ENCODE measurements at places on chromosomes 3 and 15. TPM values are rescaled to one million over a fixed set of nuclear protein-coding genes. Genes with fewer than 3 reads are reported as not detected.
A peak's percentile ranks its signal among the peaks of the same experiment; 100 is the strongest.

DNA sequence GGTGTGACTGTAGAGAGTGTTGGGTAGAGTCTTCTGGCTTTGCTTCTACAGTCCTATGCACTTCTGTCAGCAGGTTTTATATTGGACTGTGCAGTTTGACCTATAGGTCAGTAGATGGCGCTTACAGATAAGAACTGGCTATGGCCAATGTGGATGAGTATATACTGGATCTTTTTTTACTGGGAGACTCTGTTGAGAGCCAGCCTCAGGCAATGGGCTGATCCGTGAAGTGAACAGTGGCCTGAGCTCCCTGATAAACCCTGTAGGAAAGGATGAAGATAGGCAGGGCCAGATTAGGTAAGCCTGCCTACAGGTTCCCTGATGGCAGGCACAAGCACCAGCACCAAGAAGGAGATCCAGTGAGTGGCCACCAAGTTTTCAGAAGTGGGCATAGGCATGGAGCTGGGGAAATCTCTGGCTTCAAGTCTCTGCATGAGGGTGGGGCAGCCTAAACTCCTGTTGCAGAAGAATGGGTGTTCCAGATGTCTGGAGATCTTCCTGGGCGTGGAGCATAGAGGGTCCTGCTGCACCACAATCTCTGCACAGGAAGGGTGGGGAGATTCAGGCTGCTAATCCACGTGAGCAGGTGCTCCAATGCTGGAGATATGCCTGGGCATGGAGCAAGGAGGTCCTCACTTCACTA, 326.0 kb upstream of the SGO1 start:
- DNase-seq, result peak; percentile 49

The KIAA1143 gene
- total RNA-seq, result 15.4 TPM

The CHST2 gene
- 3.7 TPM for total RNA-seq

GRCh38 chr3:28847736-28848135, 433.1 kb upstream of the RBMS3 start:
- DNase-seq, result no peak

The STAB1 gene
- total RNA-seq, result 330 TPM

The MUSTN1 gene
- 0.25 TPM for total RNA-seq

DNA sequence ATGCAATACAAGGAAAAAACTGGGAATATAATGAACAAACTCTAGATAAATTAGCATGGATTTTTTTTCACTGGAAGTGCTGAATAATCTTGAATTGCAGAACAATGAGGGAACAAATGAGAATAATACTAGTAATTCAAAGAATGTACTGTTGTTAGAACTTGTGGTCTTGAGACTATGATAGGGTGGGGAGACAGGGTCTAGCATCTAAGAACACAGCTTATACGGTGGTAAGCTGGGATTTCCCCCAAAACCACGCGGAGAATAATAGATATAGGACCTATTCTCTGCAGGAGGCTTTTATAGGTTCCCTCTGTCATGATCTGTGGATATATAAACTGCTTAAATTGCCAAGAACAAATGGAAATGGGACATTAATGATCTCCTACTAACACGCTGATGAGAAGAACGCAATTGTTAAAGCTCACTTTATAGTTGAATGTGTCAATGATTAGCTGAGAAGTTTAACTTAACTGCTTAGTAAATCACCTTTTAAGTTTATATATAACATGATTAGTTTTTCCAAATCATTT, 692.3 kb downstream of the ZPLD1 start:
- no peak for DNase-seq

The PIGZ gene
- total RNA-seq, result 4.6 TPM

DNA sequence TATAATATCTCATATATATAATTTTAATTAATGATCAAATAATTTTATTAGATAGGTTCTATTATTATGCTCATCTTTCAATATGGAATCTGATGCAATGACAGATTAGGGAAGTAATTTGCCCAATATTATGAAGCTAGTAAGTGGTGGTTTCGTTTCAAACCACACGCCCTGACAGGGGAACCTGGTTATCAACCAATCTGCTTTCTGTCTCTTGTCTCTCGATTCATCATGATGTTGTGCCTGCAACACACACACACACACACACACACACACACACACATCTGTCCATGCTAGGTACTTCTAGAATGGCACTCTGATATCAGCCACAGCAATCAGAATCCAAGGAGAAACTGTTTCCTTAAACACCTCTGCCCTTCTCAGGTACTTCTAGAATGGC, 128.4 kb downstream of the ZBBX start:
- no peak for DNase-seq

DNA sequence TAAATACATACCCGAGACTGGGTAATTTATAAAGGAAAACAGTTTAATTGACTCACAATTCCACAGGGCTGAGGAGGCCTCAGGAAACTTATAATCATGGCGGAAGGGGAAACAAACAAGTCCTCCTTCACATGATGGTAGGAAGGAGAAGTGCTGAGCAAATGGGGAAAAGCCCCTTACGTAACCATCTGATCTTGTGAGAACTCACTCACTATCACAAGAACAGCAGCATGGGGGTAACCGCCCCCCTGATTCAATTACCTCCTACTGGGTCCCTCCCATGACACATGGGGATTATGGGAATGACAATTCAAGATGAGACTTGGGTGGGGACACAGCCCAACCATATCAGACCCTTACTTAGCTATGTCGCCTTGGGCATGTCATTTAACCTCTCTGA, 27.7 kb downstream of the SCG3 start:
- DNase-seq, result no peak

The XIRP1 gene
- total RNA-seq, result not detected

DNA sequence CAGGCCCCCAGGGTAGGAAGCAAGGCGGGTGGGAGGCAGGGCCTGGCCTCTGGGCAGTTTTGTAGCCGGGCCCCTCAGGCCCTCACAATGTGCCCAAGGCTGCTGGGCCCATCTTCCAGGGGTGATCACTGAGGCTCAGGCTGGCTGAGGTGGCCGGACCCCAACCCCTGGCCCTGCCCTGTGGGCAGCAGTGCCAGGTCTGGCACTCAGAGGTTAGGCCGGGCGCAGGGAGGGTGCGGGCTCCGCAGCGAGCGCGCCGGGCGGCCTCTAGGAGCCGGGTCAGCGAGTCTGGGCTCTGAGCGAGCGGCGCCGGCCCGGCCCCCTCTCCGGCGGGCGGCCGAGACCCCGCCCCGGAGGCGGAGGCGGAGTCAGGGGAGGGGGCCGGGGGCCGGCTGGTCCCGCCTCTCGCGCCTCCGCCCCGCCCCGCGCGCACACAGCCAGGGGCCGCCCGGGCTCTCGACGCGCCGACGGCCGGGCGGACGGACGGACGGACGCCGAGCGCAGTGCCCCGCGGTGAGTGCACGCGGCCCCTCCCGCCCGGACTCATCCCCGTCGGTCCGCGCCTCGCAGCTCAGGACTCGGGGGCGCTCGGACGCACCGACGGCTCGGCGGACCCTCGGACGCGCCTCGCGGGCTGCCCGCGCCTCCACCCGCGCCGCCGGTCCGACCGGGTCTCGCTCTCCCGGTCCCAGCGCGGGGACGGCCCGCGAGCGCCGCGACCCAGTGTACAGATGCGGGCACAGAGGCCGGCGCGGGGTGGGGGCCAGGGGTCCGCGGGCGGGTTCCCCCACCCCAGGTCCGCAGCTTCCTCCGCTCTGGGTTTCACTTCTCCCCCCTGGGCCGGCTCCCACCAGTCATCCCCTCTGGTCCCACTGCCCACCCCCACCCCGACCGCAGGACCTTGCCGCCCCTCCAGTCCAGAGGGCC, at the start of gene FBLN2:
Gene FBLN2, plus strand, starts transcription at position 430 of the 927 bp plus-strand sequence. CDS start 21,231 bp downstream, outside the sequence.
- no peak for DNase-seq

The WDR93 gene
- under 0.01 TPM for total RNA-seq

DNA sequence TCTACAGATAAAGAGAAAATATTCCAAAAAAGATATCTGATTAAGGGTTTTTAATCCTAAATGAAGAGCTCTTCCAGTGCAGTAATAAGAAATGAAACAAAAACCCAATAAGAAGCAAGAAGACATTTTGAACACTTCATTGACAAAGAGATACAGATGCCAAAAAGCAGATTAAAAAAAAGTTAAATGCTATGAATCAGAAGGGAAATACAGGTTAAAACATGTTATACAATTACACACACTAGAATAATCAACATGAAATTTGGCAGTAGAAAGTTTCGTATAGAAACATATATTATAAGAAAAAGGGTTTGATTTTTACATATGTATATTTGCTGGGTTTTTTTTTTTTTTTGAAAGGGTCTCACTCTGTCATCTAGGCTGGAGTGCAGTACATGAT, 135.0 kb downstream of the ROBO1 start:
- no peak for DNase-seq

The PIAS1 gene
- total RNA-seq, result 8.1 TPM

DNA sequence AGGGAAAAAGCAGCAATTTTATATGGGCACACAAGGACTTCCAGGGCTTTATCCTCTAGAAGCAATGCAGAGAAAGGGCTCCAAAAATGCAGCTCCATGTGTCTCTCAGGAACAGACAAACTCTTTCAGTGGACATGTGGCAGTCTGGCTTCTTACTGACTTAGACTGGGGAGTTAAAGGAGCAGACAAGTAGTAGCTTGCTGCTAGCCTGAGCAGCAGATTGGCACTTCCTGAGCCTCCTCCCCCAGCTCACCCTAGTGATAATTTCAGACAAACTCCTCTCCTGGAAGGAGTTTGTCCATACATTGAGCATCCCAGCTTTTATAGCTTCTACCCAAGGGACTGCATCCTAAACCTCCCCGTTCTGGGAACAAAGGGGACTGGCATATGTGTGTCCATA, 101.7 kb upstream of the MANF start:
- DNase-seq, result no peak

DNA sequence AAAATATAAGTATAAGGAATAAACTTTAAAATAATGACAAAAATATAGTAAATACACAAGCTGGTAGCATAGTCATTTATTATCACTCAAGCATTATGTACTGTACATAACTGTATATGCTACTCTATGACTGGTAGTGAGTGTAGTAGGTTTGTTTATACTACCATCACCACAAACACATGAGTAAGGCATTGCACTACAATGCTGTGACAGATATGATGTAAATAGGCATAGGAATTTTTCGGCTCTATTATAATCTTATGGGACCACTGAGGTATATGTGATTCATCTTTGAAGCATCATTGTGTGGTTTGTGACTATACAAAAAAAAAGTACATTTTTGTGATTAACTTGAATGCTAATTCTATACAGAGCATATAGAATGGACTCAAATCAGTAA, 35.3 kb upstream of the FBN1 start:
- DNase-seq, result no peak

The MKRN3 gene
- total RNA-seq, result not detected

GRCh38 chr15:76546805-76547204, 210.2 kb downstream of the ISL2 start:
- no peak for DNase-seq

- no peak for DNase-seq
These were observed 60.5 kb downstream of the TOP2B start for GRCh38 chr3:25604107-25604805.

The IL17RB gene
- 0.13 TPM for total RNA-seq

GRCh38 chr3:139285691-139286090, 58.1 kb upstream of the MRPS22 start:
- DNase-seq, result no peak

The RHO gene
- not detected for total RNA-seq

- DNase-seq, result no peak
These were observed 4.8 kb downstream of the ADPGK start for GRCh38 chr15:72778796-72779195.

GRCh38 chr15:26971271-26972018, 464 bp downstream of the GABRG3 start:
- DNase-seq, result no peak

DNA sequence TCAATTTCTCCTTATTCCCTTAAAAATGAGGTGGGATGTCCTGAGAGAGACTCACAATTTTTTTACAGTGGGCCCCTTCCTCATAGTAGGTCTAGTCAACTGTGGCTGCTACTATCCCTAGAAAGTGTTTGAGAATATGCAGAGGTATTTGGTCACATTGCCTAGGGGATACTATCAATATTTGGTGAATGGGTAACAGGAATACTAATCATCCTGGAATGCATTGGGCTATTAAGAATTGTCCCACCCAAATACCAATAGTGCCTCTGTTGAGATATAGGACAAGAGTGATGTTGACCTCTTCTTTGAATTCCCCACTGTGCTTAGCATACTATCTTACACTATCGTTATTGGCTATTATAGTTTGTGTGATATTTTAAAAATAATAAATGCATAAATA, 389.4 kb downstream of the DIPK2A start:
- DNase-seq, result no peak

DNA sequence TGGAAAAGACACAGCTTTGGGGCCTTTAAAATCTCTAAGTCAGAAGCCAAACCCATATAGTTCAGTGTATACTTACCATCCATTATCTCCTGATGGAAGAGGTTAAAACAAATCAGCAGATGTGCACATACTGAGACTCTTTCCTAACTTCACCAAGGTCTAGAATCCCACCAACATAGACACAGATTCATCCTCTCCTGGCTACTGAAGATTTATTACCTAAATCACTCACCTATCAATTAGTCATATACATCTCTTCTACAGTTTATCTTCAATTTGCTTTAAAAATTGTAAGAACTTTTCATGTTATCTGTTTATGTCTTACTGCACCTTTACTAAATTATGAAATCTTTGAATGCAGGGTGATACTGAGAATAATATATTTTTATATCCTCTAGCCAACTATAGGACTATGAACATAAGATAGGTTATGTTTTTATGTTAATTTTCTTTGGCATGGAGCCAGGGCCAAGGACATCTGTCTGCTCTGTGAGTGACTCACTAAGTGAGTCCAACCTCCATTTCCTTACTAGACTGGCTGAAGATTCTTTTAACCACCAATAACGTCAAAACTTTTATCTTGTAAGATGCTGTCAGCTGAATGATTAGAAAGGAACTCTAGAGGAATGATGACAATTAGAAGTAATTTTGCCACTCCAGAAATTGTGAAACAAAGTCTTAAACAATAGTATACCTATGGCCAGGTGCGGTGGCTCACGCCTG, 397.6 kb downstream of the FOXP1 start:
- DNase-seq, result peak; percentile 83

DNA sequence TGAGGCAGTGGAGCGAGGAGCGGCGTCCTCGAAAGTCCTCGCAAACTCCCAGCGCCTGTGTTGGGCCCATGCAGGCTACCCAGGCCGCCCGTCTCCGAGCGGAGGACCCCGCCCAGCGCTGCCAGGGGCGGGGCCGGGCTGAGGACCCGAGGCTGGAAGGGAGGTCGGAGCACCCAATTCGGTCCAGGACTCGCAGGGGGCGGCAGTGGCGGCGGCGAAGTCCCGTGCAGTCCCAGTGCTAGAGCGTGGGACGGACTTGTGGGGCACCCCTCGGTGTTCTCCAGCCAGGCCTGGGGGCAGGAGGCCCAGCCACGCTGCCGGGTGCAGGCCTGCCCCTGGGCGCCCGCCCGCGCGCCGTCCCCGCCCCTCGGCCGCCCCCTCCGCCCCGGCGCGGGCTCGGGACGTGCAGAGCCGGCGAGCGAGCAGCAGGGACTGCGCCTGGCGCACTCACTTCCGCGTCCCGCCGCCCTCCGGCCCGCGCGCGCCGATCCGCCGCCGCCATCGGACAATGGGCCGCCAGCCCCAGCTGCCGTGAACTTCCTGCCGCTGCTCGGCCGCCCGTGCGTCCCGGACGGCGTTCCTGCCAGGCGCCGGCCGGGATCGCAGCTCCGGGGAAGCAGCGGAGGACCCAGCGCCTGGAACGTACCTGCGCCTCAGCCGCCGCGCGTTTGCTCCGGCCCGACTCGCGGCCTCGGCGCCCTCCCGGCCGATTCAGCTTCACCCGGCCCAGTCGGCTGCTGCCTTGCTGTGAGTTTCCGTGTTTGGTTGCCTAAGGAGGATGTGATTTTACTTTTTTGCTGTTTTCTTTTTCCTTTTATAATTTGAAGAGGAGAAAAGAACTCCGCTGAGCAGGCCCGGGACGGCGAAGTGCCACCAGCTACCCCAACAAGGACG, 596 bp upstream of the LIMD1 start:
- no peak for DNase-seq
